GM12864 (cell line): ENCODE measurements at places on chromosomes 7 and 10.

GRCh38 chr10:63582690-63583089 is 61.5 kb downstream of the REEP3 start:
- no peak for DNase-seq

GRCh38 chr7:127961786-127962453 is 69.3 kb downstream of the LRRC4 start:
- no peak for DNase-seq

DNA sequence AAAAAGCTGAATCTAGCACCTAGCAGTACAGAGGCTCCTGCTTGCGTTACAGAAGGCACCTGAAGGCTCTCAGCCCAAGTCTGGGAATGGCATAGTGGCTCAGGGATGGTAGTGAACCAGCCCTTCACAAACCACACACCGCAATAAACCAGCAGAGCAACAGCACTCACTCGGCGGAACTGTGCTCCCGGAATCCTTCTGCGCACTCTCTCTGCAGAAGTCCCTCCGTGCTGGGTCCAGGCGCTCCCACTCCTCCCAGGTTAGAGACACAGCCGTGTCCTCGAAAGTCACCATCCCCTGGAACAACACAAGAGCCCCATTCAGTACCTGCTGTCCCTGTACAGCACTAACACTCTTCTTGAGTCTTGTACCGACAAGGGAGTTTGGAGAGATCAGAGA is 1.5 kb downstream of the ZNF394 start:
- no peak for DNase-seq

GRCh38 chr7:96636342-96636860 is 73.2 kb downstream of the SEM1 start:
- no peak for DNase-seq

- DNase-seq: no peak
Observed at GRCh38 chr7:37450035-37450434, 1.4 kb upstream of the ELMO1 start.

DNA sequence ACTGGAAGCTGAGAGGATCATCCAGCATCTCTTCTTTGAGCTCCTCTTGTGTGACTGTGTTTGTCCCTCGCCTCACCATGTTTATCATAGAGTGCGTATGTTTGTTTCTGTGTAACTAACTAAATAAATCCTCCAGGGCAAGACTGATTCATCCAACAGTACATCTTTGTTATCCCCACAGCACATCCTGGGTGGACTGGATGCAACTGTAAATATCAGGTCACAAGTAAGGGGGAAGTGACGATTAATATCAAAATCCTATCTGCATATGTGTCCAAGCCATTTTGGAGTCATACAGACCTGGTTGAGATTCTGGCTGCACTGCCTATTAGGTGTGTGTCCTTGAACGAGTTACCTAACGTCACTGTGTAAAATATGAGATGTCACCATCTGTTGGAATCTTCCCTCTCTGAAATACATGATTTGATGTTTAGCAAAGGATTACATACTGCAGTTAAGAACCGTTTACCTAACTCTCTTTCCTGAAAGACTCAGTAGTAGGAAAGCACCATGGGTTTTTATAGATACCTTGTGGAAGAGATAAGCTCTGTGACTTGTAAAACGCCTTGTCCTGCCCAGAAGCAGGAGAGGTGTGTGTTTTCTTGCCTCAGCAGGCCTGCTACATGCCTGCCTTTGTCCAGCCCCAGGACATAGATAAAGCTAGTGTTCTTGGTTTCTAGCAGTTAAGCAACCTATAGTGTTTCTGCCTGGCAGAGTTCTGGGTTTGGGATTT is 25.8 kb downstream of the WBP1L start:
- DNase-seq: no peak

- no peak for DNase-seq
Observed at GRCh38 chr10:102410429-102411073, 8.0 kb downstream of the PSD start.

DNA sequence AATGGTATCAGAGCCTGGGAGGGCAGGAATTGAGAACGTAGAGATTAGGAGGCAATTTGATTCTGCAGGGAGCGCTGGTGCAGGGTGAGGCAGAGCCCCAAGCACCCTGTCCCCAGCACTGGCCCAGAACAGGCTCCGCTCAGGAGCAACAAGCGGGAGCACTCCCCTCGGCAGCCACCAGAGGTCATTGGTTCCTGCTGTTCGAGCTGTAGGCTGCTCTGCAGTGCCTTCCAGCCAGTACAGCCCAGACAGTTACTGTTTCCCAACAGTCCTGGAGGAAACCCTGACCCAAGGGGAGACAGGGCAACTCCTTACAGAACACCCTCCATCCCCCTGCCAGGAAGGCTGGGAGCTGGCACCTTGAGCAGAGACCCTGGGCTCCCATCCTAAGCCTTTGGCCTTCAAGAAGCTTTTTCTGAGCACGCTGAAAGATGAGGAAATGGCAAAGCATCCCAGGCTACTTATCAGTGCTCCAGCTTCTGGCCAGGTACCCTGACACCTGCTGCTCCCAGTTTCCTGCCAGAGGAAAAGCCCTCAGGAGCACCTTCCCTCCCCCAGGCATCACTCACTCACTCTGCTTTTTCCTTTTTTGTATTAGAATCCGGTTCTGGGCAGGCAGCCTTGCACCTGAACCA is 71.2 kb upstream of the EFCAB10 start:
- DNase-seq: no peak

DNA sequence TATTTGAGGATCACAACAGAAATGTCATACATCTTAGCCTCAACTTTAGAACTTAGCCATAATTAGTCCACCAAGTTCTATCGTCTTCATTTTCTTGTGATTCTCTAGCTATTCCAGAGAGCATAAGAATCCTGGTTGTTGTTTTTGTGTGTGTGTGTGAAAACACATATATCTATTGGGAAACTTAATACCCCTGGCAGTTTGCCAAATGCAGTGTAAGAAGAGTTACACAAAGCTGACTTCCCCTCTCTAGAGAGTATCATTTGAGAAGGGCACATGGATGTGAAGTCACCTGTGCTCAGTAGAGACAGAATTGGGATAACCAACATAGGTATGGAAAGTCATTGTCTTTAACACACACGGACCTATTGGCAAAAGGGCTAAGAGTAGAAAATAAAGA is 19.3 kb downstream of the FOXI2 start:
- DNase-seq: no peak

DNA sequence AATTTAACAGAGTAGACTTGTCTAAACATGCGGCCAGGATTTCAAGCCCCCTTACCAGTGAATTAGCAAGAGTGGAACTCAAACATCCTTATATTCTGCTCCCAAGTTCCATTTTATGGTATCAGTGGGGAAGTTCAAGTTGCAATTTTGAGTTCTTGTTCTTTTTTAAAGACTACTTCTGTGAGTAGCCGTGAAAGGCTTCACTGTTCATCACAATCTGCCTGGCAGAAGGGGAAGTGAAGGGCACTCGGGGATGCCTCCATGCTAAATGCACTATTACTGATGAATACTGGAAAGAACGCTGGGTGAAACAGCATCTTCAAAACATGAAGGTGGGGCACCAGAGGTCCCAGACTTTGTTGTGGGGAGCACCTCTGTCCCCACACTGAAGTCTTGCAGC is 22.4 kb upstream of the FGL2 start:
- DNase-seq: no peak

GRCh38 chr10:639001-639750 is 50.3 kb downstream of the DIP2C start:
- no peak for DNase-seq

DNA sequence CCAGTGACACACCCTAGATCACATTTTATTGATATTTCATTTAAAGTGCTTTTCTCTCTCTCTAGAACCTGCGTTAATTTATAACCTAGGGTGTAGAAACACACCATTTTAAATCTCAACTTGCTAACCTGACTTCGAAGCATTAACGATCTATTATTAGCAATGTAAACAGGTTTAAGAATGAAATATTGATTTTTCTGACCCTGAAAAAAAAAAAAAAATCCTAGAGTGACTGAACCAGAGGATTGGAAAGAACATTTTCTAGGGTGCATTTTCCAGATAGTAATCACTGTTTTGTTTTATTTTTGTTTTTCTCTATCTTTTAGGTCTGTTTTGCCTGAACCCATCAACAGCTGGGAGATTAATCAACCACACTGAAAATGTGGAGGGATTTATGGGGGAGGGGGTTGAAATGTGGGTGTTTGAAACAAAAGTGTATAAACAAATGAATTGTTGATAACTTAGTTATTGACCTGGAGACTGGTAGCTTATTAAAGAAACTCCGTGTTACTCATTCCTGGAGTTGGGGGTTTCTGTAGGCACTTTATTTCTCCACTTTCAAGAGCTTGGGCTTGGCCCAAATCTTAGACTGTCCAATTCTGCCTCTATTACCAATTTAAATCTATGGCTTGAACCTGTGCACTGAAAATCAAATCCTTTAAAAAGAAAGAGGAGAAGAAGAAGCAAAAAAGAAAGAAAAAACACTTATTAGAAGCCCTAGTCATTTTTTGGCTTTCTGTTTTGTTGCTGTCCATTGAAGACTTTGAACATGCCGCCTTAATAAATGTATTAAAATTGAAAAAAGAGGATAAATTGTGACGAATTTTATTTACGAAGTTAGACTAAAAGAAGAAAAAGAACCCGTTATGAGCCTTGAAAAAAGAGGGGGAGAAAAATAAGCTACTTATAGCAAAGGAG is 2.8 kb downstream of the HOXA2 start:
- no peak for DNase-seq

GRCh38 chr10:68856352-68856751 is 29.0 kb downstream of the STOX1 start:
- no peak for DNase-seq

GRCh38 chr10:33428682-33429081 is 94.2 kb upstream of the NRP1 start:
- DNase-seq: no peak

DNA sequence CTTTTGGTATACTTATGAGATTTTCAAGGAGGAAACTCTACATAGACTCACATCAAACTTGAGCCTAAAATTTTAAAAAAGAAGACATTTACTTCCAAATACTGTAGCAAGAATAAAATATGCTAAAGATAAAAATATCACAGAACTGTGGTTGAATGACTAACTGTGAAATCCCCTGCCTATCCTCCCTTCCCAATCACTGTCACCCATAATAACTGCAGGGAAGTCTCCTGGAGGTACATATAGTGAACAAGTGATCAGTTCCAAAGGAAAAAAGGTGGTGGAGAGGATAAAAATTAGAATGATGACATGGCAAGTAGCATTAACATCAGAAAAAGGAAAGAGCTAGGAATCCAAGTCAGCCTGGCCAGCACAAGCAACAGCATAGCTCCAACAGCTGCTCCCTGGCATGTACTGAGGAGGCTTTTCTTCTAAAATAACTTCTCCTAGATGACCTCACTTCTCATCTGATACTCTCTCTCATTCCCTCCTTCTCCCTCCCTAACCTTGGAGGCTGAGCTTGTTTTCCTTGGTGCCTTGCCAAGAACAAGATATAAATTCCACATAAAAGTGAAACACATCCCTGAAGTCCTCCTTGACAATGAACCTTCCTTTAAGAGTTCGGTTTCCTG is 124.0 kb downstream of the IQUB start:
- DNase-seq: no peak

DNA sequence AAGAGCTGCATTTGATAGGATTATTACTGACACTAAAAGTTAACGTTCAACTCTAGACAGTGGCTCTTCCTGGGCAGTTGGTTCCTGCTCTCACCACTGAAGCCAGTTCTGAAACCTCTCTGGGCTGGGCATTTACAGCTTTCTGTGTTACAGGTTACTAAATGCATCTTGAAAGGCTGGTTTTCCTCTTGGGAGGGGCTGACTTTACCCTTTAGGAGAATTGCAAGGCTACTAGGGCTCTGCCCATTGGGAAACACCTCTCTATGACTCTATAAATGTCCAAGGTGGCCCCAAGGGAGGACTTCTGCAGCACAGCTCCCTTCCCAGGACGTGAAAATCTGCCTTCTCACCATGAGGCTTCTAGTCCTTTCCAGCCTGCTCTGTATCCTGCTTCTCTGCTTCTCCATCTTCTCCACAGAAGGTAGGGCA is at the start of gene GPR15LG:
TSS of gene GPR15LG (plus strand) at position 301 of the 429 bp plus-strand sequence. CDS start at position 352, 51 bp downstream.
- DNase-seq: no peak

GRCh38 chr10:132194726-132195125 is 8.0 kb downstream of the DPYSL4 start:
- no peak for DNase-seq

GRCh38 chr7:139500770-139501138 is 17.3 kb upstream of the KLRG2 start:
- no peak for DNase-seq

GRCh38 chr7:33040803-33041516 is 21.6 kb downstream of the NT5C3A start:
- peak; percentile 94 for DNase-seq

DNA sequence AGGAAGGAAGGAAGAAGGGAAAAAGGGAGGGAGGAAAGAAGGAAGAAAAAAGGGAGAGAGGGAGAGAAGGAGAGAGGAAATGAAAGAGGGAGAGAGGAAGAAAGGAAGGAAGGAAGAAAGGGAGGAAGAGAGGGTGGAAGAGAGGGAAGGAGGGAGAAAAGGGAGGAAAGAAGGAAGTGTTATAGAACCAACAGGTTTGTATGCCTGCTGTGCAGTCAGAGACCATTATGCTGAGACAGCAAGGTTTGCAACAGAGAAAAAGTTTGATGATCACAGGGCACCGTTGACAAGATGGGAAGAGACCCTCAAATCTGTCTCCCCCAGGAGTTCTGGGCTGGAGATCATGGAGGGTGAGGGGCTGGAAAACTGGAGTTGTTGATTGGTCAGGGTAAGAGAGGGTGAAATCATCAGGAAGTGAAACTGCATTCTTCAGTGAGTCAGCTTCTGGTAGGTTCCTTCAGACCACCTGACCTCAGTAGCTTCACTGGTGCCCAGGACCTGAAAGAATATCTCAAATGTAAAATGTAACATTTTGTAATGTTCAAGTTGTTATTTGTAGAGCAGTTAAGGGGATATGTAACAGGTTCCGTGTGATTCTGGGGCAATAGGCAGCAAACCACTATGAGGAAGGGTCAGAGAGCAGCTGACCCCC is 76.3 kb downstream of the JCAD start:
- no peak for DNase-seq

DNA sequence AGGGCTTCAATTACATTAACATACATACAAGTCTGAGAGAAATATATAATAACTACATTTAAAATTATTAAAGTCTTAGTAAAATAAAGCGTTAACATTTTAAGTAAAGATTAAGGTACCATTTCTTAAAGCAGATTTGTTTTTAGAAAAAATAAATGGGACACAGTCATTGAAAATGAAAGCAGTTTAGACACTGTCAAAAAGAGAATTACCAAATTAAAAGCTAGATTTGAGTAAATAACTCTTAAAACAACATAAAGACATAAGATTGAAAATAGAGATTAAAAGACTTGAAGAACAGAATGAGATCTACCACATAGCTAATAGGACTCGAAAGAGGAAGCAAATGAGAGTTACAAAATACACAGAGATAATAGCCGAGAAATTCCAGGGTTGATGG is 562.2 kb upstream of the FOXK1 start:
- no peak for DNase-seq

- peak; percentile 24 for DNase-seq
Observed at GRCh38 chr7:141649137-141649864, 52.7 kb downstream of the DENND11 start.

GRCh38 chr7:7595451-7595850 is 28.8 kb downstream of the MIOS start:
- no peak for DNase-seq
